ENCODE measurements at places on chromosomes 2 and 18.

GRCh38 chr2:149422337-149422990 lies 92.1 kb downstream of the LYPD6 start:
- no peak for DNase-seq

DNA sequence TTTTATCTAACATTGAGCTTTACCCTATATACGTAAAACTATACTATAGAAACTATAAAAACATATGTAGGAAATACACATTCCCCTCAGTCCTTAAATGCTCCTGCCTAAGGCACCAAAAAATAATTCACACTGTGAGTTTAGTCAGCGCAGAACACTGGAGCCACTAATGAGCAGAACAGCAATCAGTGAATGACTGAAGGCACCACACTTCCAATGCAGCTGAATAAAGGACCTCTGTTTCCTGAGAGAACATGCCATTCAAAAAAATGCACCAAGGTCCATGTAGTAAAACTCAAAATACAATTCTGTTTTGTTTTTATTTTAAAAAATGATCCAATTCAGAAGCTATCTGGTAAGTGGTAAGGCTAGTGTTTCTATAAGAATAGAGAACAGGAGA lies 1280.6 kb upstream of the NRXN1 start:
- DNase-seq: no peak

DNA sequence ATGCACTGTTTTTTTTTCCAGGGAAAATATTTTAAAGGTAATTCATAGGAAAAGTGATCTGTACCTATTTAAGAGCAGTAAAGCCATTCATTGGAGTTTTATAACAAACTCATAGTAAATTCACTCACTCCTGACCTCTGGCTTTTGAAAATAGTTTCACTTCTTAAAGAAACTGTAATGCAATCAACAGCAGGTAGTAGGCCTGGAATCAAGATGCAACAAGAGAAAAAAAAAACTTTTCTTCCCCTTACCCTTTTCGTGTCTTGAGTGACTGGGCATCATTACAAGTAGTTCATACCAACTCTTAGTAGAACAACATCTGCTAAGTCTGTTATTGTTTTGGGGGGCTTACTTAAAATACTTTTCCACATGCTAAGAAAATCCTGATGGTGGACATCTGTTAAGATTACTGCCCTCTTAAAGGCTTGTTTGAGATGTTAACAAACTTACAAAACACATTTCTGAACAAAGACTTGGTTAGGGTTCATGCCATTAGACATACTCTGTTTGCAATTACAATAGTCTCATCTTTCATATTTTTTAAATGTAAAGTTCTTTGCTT lies 164.1 kb upstream of the FOSL2 start:
- no peak for DNase-seq

DNA sequence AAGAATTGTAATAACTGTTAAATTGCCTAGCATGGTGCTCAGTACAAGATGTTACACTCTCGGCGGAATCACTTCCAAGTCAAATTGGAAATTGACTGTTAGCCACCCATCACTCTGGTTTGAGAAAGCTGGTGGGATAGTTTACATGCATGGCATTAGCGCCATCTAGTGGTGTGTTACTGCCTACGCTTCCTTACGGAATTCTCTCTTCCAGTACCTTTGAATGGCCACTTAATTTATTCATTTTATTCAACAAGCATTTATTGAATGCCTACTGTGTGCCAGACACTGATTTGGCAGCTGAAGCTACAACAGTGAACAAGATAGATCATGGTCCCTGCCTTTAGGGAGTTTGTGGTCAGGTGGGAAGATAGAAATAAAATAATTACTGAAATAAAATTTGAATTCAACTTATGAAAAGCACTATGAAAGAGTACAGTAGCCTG lies 171.2 kb downstream of the TMEM247 start:
- DNase-seq: peak; percentile 90

- no peak for DNase-seq
These were observed 13.4 kb downstream of the TANK start for GRCh38 chr2:161173541-161174194.

GRCh38 chr2:176056406-176056805 lies 27.4 kb downstream of the EVX2 start:
- peak; percentile 93 for DNase-seq

- DNase-seq: no peak
These were observed 372.7 kb upstream of the SOX11 start for GRCh38 chr2:5319493-5319892.

GRCh38 chr2:209845666-209846065 lies 74.0 kb downstream of the UNC80 start:
- no peak for DNase-seq
